ENCODE measurements at places on chromosomes 4 and X.

GRCh38 chrX:153926552-153926857, 441 bp upstream of the ARHGAP4 start:
- DNase-seq, result no peak

DNA sequence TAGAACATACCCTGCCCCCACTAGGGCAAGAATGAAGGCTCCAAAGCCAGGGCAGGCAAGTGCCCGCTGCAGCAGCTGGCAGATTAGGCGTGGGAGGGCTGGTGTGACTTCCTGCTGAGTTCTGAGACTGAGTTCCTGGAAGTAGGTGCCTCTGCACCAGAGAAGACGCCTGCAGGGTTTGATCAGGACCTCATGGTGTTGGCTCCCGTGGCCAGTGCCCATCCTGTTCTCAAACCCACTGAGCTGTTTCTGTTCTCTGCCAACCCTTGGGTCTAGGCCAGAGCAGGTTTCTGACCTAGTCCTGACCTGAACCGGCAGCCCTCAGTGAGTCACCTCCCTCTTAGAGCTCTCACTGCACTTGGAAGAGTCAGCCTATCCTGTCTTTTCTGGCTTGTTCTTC, 220.7 kb downstream of the HS6ST2 start:
- no peak for DNase-seq

DNA sequence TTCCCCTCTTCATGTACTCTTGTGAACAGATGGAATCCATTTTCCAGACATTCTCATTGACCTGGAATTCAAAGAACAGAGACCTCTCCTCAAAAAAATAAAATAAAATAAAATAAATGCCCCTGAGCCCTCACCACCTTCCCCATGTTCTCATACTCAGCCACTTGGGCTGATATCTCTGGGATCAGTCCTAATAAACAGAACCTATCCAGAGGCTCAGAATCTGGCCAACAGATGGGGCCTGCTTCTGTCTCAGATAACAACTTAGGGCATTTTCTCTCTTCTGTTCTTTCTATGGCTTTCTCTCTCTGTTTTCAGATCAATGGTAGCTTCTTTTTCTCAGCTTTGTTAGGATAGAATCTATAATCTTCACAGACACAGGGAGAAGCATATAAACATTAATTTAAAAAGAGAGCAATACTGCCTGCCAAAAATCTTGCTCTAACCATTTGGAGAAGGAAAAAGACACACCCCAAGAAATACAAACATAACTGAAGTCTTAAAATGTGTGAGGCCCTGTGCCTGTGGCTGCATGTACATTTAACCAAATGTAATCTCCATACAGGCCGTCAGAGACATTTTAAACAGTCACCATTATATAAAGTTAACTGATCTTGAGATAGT, 907.1 kb downstream of the FAT4 start:
- DNase-seq, result no peak

DNA sequence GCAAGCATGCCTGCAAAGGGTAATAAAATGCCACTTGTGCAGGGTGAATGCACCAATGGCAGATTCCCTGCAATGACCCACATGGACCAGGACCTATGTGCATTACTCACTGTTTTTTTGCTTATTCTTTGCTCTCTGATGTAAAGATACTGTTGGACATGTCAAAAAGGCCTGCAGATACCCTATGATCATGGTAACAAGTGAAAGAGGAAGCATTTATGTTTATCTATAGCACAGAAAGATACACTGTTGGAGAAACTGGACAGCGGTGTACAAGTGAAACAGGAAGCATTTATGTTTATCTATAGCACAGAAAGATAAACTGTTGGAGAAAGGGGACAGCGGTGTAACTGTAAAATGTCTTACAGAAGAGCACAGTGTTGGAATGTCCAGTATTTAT, 127.5 kb downstream of the PAPSS1 start:
- no peak for DNase-seq

DNA sequence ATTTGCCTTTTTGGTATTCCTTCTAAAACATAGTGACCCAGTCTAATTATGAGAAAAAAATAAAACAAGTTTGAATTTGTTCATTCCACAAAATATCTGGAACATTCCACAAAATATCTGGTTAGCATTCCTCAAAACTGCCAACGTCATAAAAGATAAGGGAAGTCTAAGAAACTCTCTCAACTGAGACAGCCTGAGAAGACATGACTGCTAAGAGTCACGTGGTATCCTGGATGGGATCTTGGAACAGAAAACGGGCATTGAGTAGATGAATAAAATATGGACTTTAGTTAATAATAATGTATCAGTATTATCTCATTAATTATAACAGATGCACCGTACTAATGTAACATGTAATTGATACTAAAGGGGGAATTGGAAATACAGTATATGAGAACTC, 280.9 kb downstream of the ARAP2 start:
- no peak for DNase-seq

- no peak for DNase-seq
These were observed 106.7 kb downstream of the ARHGAP6 start for GRCh38 chrX:11558972-11559371.

DNA sequence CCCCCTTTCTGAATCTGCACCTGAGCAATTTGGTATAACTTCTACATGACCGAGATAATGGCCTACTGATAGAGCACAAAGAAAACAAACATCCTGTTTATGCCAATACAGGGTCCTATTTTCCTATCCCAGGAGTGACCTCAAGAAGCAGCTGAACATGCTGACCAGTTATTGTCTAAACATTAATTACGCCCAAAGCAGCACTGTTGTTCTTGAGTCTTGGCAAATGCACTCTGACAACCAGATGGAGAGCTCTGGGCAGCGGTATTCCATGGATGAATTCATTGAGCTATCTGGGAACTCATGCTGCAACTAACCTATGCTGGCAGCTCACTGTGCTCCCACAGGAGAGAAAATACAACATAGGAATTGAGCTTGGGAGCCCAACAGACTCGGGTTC, 52.6 kb downstream of the PCYT1B start:
- no peak for DNase-seq

- no peak for DNase-seq
These were observed 23.0 kb upstream of the PGM2 start for GRCh38 chr4:37803348-37803973.

DNA sequence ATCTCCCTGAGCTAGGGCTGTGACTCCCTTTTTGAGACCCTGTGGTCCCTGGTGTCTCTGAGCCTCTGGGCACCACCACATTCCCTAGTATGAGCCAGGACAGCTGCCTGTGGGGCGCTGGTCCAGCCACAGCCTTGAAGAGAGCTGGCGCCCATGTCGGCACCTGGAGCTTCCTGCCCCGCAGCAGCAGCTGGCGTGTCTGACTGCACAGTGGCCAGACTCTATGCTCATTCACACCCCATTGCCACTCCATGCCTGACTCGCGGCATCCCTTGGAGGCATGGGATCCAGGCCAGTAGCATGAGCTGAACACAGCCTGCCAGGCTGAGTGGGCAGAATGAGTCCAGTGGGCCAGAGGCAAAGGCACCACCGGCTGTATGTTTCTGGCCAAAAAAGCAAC, 8.3 kb upstream of the SPP1 start:
- DNase-seq, result no peak

DNA sequence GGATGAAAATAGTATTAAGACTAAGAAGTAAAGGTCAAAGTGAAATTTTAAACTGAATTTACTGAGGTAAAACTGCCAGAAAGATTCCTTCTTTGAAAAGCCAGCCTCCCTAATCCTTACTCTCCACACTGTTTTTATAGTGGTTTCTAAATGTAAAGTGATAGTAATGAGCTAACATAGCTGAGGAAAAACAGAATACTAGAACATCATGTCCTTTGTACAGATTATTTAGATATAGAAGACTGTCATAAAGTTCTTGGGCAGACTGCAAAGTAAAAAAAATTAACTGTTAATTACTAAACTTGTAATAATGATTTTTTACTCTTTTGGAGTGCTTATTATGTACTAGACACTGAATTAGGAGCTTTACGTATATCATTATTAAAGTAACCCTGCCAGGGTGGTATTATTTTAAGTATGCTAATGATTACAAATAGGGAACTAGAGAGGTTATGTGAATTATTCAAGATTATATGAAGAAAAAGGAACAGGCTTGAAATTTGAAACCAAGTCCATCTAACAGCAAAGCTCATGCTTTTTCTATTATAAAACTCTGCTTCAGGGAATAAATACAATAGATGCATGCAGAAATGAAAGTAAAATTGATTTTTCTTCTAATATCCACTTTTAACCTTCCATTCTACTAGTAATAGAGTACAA, 150.5 kb downstream of the TBCK start:
- no peak for DNase-seq

DNA sequence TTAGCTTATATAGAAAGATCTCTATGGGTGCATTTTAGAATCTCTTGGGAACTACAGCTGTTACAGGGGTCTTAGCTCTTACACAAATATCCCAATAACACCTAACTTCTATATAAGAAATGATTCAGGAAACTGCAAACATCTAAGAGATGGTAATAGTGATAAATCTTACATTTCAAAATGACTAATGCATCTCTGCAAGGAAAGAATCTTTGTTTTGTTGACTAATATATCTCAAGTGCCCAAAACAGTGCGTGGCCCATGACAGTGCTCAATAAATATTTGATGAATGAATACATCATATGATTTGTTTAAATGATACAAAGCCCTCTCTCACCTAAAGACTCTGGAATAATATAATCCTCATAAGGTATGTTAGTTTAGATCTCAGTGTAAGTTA, 47.5 kb downstream of the CENPE start:
- DNase-seq, result peak; percentile 63

- DNase-seq, result no peak
These were observed 7.2 kb downstream of the SYN1 start for GRCh38 chrX:47612418-47612817.

- no peak for DNase-seq
These were observed 642.2 kb upstream of the DIPK2B start for GRCh38 chrX:45842926-45843315.

GRCh38 chr4:2650276-2650675, 105.9 kb downstream of the TNIP2 start:
- DNase-seq, result no peak

- DNase-seq, result no peak
These were observed 55.7 kb downstream of the PPP2R2C start for GRCh38 chr4:6416518-6417286.
